ENCODE measurements at places on chromosomes 16 and 17.

- no peak for DNase-seq
These were observed 526.2 kb upstream of the CDH11 start for GRCh38 chr16:65648101-65648500.

DNA sequence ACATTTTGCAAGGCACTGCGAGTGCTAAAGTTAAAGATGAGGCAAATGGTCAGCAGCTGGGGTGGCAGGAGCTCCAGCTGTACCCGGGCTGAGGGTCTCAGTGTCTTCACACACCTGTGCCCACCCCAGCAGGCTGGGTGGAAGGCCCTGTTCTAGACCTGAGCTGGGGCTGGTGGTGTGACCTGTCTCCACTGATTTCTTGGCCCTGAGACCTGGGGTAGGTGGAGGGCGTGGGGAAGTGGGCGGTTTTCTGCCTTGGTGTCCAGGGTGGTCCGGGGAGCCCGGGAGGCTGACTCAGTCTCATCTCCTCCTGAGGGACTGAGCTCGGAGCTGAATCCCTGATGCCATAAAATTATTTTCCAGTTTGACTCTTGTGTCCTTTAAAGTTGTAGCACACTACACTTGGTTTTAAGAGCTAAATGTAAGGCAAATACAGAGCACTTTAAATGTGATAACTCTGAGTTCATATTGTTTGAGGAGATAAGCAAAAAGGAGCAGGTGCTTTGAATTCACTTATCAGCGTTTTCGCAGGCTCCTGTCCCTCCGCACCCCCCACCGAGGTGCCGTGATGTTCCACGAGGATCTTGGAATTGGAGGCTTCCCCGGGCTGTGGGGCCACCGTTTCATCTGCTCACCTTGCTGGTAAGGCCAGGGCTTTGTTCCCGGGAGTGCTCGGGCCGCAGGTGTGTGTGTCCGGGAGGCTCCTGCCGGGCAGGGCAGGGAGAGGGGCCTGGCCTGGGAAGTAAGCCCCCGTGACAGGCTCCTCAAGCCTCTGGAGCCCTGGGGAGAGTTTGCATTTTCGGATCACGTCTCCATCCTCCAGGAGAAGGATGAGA is 117.0 kb downstream of the AATF start:
- DNase-seq, result no peak

GRCh38 chr16:85166281-85166680 is 54.0 kb upstream of the CIBAR2 start:
- DNase-seq, result peak; percentile 21

GRCh38 chr17:77604301-77604972 is 354.1 kb upstream of the TNRC6C start:
- no peak for DNase-seq

- DNase-seq, result no peak
These were observed 10.8 kb upstream of the DRG2 start for GRCh38 chr17:18076936-18077335.

GRCh38 chr16:88770461-88771293 is 14.3 kb downstream of the PIEZO1 start:
- peak; percentile 87 for DNase-seq

Measured in lower lobe of right lung (tissue), 2 donors.